ENCODE measurements at places on chromosomes 4 and X. TPM values are rescaled to one million over a fixed set of nuclear protein-coding genes. Genes with fewer than 3 reads are reported as not detected.

- H3K4me3 ChIP-seq, result no peak overlapping the region
- peaks cover 32% of the 10 kb centered on the region for H3K36me3 ChIP-seq
These were observed 58.4 kb upstream of the MSANTD1 start for GRCh38 chr4:3190549-3190948.

- no peaks in the 10 kb centered on the region for H3K4me1 ChIP-seq
- no peak for DNase-seq
- no peak overlapping the region for H3K27ac ChIP-seq
- no peaks in the 10 kb centered on the region for H3K36me3 ChIP-seq
These were observed 20.7 kb upstream of the GRXCR1 start for GRCh38 chr4:42871671-42872290.

SYTL4 gene
- 0.31 TPM for total RNA-seq

DNA sequence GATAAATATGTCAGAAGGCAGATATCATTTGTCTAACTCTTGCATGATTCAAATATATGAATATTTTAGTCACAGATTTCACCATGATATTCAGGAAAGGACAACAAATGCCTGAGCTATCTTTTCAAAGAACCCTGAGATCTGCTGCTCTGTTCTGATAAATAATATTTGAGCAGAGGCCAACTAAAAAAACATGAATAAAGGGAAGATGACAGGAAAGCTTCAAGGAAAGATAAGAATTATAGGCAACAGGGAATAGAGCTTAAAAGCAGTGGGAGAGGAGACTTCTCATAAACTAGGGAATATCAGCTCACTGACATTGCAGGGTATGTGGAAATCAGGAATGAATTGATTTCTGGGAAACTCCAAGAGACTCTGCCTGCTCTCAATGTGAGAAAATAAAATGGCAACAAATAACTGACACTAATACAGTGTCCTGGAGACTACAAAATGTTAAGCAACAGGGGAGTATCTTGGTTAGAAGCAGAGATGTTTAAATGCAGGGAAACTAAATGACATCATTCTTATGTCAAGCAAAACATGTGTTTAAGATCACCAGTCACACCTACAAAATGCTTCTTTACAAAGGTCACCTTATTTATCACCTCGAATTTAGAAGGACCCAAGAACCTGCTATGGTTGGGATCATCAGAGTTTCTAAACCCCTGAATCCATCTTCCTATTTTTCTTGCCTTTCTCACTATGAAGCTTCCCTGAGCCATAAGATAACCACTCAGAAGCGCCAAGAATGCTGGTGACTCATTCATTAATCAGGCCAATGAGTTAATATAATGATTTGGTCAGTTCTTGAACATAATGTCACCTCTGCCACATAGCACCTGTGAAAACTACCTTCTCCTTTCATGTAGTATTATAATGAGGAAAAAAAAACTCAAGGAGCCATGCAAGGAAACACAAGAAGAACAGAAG is 78.1 kb downstream of the NDST3 start:
- H3K27me3 ChIP-seq, result no peaks in the 10 kb centered on the region
- no peak for DNase-seq
- no peaks in the 10 kb centered on the region for H3K4me1 ChIP-seq
- no peak overlapping the region for H3K27ac ChIP-seq

HERC6 gene
- 4.1 TPM for total RNA-seq

DNA sequence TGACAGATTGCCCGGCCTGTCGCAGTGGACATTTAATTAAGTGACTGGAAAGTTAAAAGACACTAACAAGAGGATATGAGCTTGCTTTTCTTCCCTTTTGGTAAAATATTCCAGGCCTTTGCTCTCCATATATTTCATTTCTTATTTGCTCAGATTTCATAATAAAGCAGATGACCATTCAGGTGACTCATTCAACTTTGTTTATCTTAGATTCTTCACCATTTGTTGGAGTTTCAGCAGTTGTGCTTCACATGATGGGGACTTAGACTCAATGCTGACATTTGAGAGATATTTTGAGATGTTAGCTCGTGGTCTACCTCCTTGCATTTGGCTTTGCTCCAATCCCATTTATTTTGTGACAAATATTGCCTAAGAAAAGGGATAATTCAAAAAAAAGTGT is 312.2 kb downstream of the ARHGAP24 start:
- no peaks in the 10 kb centered on the region for H3K27me3 ChIP-seq
- H3K36me3 ChIP-seq, result no peaks in the 10 kb centered on the region
- no peak overlapping the region for H3K4me3 ChIP-seq
- H3K27ac ChIP-seq, result no peak overlapping the region
- DNase-seq, result no peak

DNA sequence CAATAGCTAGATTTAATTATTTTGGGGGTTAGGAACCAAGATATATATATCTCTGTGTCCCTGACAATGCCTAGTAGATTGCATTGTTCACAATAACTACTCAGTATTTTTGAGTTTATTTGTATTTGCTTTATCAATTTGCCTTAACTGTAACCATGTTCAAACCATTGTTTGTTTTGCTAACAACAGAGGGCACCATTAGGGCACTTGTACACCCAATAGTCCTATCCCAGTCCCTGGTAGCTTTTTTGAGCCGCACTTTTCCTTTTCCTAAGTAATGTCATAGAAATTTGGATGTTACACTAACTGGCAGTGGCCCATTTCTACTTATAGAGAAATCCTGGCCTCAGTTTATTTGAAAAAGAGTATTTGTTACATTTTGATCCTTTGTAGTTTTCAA is 575 bp upstream of the KLHL5 start:
- H3K36me3 ChIP-seq, result no peaks in the 10 kb centered on the region
- H3K4me1 ChIP-seq, result peaks cover 32% of the 10 kb centered on the region
- no peak overlapping the region for H3K27ac ChIP-seq
- DNase-seq, result no peak
- no peaks in the 10 kb centered on the region for H3K27me3 ChIP-seq

PPM1K gene
- total RNA-seq, result 14.1 TPM

FAM241A gene
- 0.23 TPM for total RNA-seq

- H3K27ac ChIP-seq, result no peak overlapping the region
- no peaks in the 10 kb centered on the region for H3K4me1 ChIP-seq
- no peaks in the 10 kb centered on the region for H3K36me3 ChIP-seq
- DNase-seq, result no peak
- H3K27me3 ChIP-seq, result no peaks in the 10 kb centered on the region
- H3K4me3 ChIP-seq, result no peak overlapping the region
These were observed 586.0 kb downstream of the ACTRT1 start for GRCh38 chrX:127466211-127466610.

MAGEA3 gene
- 1.8 TPM for total RNA-seq

DNA sequence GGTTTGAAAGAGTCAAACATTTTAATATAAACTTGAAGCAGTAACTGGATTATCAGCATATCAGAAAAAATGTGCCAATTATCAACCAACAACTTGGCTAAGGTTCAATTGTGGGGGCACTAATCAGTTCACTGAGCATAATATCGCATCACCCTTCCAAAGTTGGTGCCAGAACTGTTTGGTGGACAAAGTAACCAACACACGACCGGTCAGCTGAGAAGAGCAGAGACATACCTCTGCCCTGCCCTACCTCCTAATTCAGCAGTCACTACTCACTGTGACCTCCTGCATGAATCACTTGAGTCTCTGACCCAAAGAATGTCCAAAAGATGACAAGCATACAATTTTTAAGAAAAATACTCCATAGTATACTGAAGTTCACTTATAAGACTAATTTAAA is 53.2 kb downstream of the TSPAN5 start:
- H3K4me3 ChIP-seq, result no peak overlapping the region
- H3K36me3 ChIP-seq, result peaks cover 17% of the 10 kb centered on the region
- H3K27ac ChIP-seq, result no peak overlapping the region
- peaks cover 80% of the 10 kb centered on the region for H3K4me1 ChIP-seq
- H3K27me3 ChIP-seq, result no peaks in the 10 kb centered on the region
- no peak for DNase-seq

DNA sequence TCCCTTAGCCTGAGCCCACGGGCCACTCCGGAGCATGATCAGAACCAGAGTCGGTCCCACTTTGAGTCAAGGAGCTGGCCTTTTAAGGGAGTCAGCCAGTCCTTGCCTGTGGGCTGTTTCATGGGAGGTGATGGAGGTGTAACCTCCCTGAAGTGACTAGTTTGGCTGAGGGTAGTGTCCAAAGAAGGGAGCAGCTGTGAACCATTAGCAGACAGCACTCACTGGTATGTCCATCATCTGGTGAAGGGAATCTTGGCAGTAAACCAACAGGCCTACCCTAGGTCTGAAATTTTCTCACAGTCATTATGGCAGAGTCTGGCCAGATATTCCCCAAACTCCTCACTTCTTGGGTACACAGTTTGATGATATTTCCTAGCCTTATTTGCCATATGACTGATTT is 12.3 kb upstream of the REPS2 start:
- peaks cover 6% of the 10 kb centered on the region for H3K36me3 ChIP-seq
- no peak overlapping the region for H3K27ac ChIP-seq
- peaks cover 2% of the 10 kb centered on the region for H3K27me3 ChIP-seq
- DNase-seq, result no peak
- peaks cover 27% of the 10 kb centered on the region for H3K4me1 ChIP-seq

- H3K4me1 ChIP-seq, result peaks cover 11% of the 10 kb centered on the region
- H3K4me3 ChIP-seq, result no peak overlapping the region
- H3K27ac ChIP-seq, result no peak overlapping the region
- no peak for DNase-seq
- H3K36me3 ChIP-seq, result peaks cover under 1% of the 10 kb centered on the region
- no peaks in the 10 kb centered on the region for H3K27me3 ChIP-seq
These were observed 2472.9 kb downstream of the PCDH7 start for GRCh38 chr4:33193109-33193508.

- no peak overlapping the region for H3K4me3 ChIP-seq
- H3K4me1 ChIP-seq, result peaks cover 13% of the 10 kb centered on the region
- DNase-seq, result no peak
These were observed 184.1 kb upstream of the FRMPD4 start for GRCh38 chrX:11954176-11954575.

GRCh38 chrX:20727447-20727846 is 460.7 kb upstream of the RPS6KA3 start:
- no peaks in the 10 kb centered on the region for H3K36me3 ChIP-seq
- H3K4me1 ChIP-seq, result no peaks in the 10 kb centered on the region
- H3K4me3 ChIP-seq, result no peak overlapping the region
- no peaks in the 10 kb centered on the region for H3K27me3 ChIP-seq
- DNase-seq, result no peak
- H3K27ac ChIP-seq, result no peak overlapping the region

GPR78 gene
- 2.7 TPM for total RNA-seq

PABPC1L2A gene
- total RNA-seq, result 0.83 TPM

- peaks cover 26% of the 10 kb centered on the region for H3K4me1 ChIP-seq
- H3K36me3 ChIP-seq, result peaks cover 3% of the 10 kb centered on the region
- no peak overlapping the region for H3K27ac ChIP-seq
- no peak for DNase-seq
These were observed 64.0 kb downstream of the NBDY start for GRCh38 chrX:56793112-56793430.

RAI2 gene
- total RNA-seq, result 0.57 TPM

DNA sequence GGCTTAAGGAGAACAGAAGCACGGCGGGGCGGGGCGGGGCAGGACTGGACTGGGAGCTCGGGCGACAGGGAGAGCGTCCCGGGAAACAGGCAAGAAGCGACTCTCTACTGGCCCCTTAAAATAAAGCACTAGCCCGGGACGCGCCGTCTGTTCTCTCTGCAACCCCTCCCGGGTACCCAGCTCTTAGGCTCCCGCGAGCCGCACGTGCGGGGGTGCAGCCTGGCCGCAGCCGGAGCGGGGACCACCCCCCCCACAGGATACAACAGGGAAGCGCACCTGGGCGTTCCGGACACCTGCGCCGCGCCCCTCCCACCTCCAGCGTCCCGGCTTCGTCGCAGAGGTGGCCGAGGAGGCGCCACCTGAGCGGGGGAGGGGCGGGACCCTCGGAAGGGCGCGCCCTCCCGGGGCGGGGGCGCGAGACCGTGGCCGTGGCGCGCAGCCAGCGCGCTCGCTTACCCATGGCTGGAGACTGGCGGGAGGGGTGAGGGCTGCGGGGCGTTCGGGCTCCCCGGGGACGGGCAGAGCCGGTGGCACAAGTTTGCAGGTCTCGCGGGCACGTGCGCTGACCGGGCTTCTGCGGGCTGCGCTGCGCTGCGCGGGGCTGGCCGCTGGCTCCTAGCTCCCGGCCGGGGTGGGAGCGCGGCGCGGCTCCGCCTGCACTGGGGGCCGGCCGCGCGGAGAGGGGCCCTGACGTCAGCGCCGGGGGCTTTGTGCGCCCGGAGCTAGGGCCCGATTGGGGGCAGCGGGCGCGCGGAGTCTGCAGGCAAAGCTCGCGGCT is 91.5 kb downstream of the GEMIN8 start:
- H3K27me3 ChIP-seq, result no peaks in the 10 kb centered on the region
- peak overlapping the region; percentile 82 for H3K4me3 ChIP-seq

Data from WTC11 (cell line).